T-helper 2 cell (primary cell): ENCODE measurements at places on chromosomes 7 and 10.
A peak's percentile ranks its signal among the peaks of the same experiment; 100 is the strongest.

- no peak for DNase-seq
Observed at GRCh38 chr7:6179620-6180343, 92.6 kb downstream of the CYTH3 start.

GRCh38 chr7:96173781-96174180 is 148.1 kb downstream of the SLC25A13 start:
- DNase-seq = no peak

GRCh38 chr7:138506764-138507163 is 46.7 kb downstream of the TRIM24 start:
- DNase-seq = no peak

DNA sequence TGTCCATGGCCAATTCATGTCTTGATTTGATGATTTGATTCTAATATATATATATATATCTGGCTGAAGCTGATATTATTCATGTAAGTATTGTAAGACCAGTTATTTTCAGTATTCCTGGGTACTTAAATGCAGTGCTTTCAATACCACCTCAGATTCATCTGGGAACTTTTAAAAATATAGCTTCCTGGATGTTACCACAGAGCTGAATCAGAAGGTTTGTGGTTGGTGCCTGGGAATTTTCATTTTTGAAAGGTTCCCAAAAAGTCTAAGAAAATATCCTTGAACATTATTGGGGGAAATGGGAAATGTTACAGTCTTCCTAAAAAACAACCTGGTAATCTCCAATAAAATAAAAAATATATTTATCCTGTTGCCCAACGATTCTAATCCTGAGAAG is 10.7 kb upstream of the PPP3CB start:
- DNase-seq = no peak

GRCh38 chr7:88132725-88133124 is 87.1 kb downstream of the SRI start:
- no peak for DNase-seq

DNA sequence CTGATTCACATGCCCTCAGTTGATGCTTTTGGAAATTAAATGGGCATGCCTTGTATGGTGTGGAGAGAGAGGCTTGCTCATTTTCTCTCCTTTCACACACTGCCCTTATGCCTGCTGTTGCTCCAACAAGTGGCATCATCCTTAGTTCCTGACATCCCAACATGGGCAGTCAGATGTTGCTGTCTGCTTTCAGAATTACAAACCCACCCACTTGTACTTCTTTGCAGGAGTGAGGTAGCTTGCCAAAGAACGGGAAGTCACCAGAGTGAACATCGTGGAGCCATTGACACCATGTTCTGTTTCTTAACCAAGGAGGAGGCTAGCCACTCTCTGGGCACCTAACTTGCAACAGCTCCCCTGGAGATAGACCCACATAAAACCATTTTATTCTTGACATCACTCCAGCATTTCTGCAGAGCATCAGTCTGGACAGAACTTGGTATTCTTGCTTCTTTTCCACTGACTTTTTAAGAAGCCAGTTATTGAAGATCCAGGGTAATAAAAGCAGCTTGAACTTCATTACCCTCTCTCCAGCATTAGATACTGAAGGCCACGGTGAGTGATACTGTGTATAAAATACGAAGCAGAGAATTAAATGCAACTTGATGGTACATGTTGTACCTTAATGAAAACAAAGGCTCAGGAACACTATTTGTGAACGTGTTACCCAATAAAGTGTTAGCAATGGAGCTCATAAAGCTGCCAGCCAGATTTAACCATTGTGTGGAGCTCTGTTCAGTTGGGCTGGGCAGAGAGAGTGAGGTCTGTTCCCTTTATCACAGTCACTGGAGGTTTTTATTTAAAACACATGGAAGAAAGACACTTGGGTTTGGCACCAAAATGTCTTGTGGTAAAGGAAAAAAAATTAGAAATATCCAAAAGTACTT is 195.8 kb upstream of the HABP2 start:
- no peak for DNase-seq

- no peak for DNase-seq
Observed at GRCh38 chr10:26737730-26738129, 40.2 kb downstream of the PDSS1 start.

GRCh38 chr10:94186722-94187121 is 176.0 kb downstream of the NOC3L start:
- DNase-seq = no peak

GRCh38 chr10:114239117-114239993 is at the start of gene VWA2:
VWA2 (plus strand) TSS chr10:114239254; CDS start chr10:114248714, 9,460 bp downstream.
- no peak for DNase-seq

- no peak for DNase-seq
Observed at GRCh38 chr7:98641646-98642500, 24.8 kb downstream of the NPTX2 start.

- DNase-seq = no peak
Observed at GRCh38 chr10:23197416-23197861, 5.3 kb downstream of the PTF1A start.

GRCh38 chr10:112362833-112363232 is 11.1 kb upstream of the ACSL5 start:
- no peak for DNase-seq

GRCh38 chr10:113129117-113129516 is 179.1 kb downstream of the TCF7L2 start:
- DNase-seq = no peak

GRCh38 chr10:58943256-58943890 is 233.1 kb upstream of the PHYHIPL start:
- no peak for DNase-seq

GRCh38 chr7:81721437-81721836 is 48.4 kb downstream of the HGF start:
- DNase-seq = no peak

GRCh38 chr10:101833466-101833865 is 10.1 kb downstream of the KCNIP2 start:
- peak; percentile 73 for DNase-seq

DNA sequence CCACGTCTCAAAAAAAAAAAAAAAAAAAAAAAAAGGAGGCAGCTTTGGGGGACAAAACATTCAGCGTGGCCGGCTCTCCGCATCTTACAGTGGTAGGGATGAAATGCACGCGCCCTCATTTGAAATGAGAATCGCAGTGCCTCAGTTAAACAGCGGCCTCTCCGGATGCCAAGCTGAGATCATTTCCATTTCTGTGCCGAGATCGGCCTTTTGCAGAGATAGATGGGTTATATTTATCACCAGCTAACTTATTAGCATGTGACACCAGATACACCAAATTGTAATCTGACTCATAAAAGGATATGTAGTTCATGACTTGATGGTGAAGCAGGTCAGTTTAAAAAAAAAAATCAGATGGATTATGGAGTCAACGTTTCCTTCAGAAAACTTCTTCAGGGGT is 138.7 kb downstream of the CUX1 start:
- no peak for DNase-seq

GRCh38 chr7:82699773-82700186 is 256.2 kb upstream of the CACNA2D1 start:
- no peak for DNase-seq

DNA sequence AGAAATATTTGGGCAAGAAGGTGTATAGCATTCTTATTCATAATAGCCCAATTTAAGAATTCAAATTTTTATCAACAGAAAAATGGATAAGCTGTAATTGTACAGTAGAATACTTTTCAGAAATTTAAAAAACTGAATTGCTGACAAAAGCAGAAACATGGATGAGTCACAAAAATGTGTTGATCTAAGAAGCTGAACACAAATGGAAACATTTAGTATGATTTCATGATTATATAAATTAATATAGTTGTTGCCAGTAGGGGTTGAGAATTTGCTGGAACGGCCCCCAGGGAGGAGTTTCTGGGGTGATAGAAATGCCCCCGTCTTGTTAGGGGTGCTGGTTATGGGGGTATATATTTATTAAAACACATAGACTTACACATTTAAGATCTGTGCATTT is 179.1 kb downstream of the KLF6 start:
- no peak for DNase-seq

- DNase-seq = no peak
Observed at GRCh38 chr7:31371621-31372020, 31.1 kb upstream of the NEUROD6 start.

DNA sequence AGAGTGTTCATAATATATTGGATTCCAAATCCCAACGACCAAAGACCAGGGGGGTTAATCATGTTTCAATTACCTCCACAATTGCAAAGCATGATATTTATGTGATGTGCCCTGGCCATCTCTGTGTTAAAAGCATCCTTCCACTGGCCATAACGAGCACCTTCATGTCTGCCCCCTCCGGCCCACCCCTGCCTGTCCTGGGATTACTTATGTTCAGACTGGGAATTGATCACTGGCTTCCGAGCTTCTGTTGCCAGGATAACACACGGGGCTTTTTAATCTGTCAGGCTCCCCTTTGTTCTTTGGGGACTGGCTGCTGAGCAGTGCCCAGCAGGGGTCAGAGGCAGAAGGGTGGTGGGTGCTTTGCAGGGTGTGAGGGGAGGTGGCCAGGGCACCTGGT is 13.7 kb upstream of the CHST15 start:
- DNase-seq = no peak

GRCh38 chr10:129222436-129222835 is 244.6 kb upstream of the MGMT start:
- DNase-seq = no peak

GRCh38 chr7:93194386-93194785 is 31.9 kb downstream of the HEPACAM2 start:
- DNase-seq = no peak

DNA sequence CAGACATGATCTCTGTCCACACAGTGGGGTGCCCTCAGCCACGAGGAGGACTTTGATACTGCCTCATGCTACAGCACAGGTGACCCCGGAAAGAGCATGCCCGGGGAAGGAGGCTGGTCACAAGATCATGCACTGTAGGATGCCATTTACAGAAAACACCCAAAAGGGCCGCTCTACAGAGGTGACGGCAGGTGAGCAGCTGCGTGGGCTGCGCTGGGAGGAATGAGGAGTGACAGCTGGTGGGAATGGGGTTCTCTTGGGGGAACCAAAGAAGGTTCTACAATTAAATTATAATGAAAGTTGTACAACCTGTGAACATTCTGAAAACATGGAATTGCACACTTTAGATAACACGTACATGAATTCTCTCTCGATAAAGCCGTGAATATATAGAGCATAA is 12.0 kb downstream of the INTS1 start:
- no peak for DNase-seq
